Stimulated activated CD8-positive, alpha-beta memory T cell treated with anti-CD3 and anti-CD28 coated beads, Interleukin-4, amount 100 ng/mL, for 1 hour (primary cell): ENCODE measurements at places on chromosomes 7 and 10.

- DNase-seq: no peak
These were observed 37.8 kb downstream of the STEAP4 start for GRCh38 chr7:88268858-88269257.

GRCh38 chr7:152158801-152159587 lies 133.5 kb downstream of the GALNT11 start:
- no peak for DNase-seq

DNA sequence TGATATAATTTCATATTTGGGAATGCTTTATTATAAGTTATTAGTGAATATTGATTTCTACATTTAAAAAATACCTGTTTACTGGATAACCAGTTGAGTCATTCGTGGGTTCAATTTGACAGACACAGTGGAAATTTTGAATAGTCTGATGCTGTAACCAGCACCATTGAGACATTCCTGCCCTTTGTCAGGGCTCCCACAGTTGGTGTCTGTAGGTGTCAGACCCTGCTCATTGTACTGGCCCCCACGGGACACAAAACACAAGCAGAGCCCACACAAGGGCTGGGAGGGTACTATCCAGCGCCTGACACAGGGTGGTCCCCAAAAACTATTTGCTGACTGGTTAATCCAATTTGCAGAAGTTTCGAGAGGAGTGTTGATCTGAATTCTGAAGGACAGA lies 35.9 kb downstream of the EEPD1 start:
- DNase-seq: no peak

DNA sequence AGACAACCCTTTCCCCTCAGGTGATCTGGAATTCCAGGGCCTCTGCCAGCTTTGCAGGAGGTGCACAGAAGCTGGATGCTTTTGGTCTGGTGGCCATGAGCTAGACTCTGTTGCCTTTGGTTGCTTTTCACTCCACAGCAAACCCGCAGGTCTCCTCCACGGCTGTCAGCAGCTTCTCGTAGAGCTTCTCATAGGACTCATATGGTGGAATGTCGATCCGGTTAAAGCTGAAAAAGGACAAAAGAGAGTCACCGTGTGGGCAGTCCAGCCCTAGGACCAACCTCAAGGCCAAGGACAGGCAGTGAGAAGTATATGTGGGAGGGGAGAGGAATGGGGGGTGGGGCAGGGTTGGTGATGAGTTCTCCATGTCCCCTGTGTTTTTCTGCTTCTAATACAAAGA lies 113.5 kb downstream of the SMURF1 start:
- no peak for DNase-seq

DNA sequence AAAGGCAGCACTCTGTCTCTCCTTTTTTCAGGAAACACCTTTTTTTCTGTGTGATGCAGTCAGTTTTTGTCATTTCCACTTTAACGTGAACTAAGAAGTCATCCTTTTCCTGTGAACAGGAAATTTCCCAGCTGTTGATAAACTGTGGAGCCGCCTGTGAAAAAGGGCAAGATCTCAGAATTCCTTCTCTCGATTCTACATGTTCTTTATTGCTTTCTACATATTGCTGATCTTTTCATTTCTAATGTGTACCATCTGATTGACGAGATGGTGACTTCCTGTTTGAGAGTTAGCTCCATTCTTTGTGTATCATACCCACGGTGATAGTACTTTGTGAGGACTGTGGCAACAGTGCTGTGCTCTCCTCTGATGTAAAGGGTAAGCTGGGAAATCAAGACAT lies 50.4 kb downstream of the ADD3 start:
- DNase-seq: no peak

- DNase-seq: no peak
These were observed 70.1 kb downstream of the IMMP2L start for GRCh38 chr7:111492234-111492633.

GRCh38 chr10:119608316-119609155 lies 11.8 kb upstream of the TIAL1 start:
- DNase-seq: no peak

DNA sequence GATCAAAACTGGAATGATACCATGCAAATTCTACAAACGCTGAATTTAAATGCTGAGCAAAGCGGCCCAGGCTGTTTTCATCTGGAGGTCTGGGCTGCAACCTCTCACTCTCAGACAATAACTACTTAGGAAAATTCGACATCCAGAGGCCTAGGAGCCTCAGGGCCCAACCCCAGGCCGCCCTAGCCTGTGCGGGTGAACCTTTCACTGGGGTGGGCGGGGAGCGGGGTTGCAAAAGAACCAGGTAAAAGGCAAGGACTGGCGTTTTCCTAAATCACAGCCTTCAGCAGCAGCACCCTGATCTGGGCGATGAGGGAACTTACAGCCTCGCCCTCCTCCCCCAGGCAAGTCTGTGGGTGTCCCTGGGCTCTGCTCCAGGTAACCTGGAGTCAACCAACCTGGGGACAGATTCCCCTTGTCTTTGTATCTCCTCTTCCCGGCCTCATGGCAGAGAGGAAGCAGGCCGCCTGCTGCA lies 33.4 kb downstream of the CALML5 start:
- no peak for DNase-seq

DNA sequence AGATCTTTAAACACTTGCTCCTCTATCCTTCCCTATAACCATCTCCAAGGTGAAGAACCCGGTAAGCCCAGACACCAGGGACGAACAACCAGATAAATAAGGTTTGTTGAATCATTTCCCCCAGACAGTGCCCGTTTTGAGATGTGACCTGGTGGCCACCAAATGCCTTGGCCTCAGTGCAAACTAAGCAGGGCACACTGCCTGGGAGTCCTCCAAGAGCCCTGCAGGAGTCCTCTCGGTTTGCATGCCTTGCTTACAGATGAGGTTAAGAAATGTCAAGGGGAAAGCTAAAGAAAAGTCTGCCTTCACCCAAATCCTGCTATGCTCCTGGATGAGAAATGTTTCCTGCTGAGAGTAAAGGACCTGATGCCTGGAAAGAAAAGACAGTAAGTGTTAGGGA lies 31.6 kb downstream of the SLIT1 start:
- no peak for DNase-seq

- no peak for DNase-seq
These were observed 24.5 kb downstream of the AVL9 start for GRCh38 chr7:32519763-32520162.

DNA sequence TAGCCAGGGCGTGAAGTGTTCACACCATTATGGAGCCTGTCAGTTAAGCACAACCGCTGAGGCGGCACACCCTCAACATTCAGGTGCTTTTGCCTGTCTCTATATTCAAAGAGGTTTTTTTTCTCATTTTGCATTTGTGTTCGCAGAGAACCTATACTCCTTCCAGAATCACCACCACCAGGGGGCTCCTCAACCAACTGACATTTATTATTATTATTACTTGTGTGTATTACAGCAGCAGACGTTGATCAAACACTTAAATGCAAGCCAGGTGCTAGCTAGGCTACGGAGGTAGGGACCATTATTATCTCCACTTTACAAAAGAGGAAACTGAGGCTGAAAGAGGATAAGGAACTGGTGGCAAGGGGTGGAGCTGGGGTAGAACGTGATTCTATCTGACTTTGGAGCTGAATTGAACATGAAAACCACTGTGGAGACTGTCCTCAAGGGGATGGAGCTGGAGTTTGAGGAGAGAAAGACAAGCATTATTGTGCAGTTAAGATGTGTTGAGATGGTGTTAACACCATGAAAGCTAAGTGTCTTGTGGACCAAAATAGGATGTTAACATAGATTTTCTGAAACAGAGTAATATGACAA lies 133.8 kb upstream of the PLXNA4 start:
- no peak for DNase-seq

DNA sequence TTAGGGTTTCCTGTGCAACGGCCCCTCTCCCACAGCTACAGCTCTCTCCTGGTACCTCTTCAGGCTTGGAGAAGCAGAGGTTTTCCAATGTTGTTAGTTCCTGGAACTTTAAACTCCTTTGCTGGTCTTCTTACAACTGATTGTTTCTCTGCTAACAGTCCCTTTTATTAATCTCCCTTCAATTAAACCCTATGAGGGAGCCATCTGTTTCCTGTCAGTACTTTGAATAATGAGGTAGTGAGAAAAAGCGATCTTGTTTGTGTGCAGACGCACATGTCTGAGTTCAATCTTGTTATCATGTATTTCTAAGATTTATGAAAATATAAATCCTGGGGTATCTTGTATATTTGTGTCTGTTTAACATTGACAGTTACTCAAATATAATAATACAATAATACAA lies 102.4 kb downstream of the MDFIC start:
- DNase-seq: no peak

GRCh38 chr7:90383422-90383821 lies 19.8 kb upstream of the CLDN12 start:
- DNase-seq: no peak

- no peak for DNase-seq
These were observed 664.0 kb downstream of the XPNPEP1 start for GRCh38 chr10:109259293-109259692.

DNA sequence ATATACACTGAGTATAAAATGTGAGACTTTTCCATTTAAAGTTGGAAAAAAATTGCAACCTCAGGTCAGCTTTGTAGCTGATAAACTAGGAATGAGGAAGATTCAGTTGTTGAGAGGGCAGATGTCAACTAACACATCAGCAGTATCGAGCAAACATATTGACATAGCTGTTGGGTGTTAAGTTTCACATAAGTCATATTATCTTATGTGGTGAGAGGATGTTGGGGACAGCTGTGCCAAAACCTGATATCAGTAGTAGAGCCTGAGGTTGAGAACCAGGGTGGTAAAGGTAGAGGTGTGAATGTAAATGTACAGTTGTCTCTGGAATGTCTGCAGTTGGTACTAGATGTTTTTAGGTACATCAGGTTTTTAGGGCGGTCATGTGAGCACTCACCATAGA lies 5.0 kb downstream of the ZRANB1 start:
- no peak for DNase-seq

- DNase-seq: no peak
These were observed 21.9 kb downstream of the SFRP4 start for GRCh38 chr7:37894671-37895070.

GRCh38 chr10:71694567-71694968 lies 25.0 kb downstream of the C10orf105 start:
- DNase-seq: no peak

- no peak for DNase-seq
These were observed 6.0 kb downstream of the LEP start for GRCh38 chr7:128247108-128247507.

DNA sequence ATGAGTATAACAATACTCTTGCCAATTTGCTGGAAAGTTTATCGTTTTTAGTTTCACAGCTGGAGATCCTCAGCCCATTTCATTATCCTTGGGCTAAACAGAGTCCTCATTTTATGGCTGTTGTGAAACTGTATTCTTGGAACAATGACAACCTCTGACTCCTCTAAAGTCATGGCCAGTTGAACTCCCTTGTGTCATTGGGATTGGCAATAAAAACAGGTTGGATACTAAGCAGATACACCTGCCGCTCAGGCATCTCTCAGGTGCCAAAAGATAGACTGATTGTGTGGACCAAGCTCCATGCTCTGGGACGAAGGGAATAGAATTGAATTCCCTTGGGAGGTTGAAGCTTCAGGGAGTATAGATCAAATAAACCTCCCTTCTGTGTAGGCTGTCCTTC lies 182.2 kb downstream of the WDR11 start:
- no peak for DNase-seq

- DNase-seq: no peak
These were observed 134.7 kb downstream of the MGMT start for GRCh38 chr10:129601737-129602136.

GRCh38 chr10:30210296-30210695 lies 138.8 kb downstream of the MTPAP start:
- DNase-seq: no peak

GRCh38 chr10:77926566-77927401 lies at the start of gene DLG5:
Gene DLG5 (minus strand): TSS chr10:77926755. CDS start chr10:77926520, 235 bp downstream.
- DNase-seq: no peak

- DNase-seq: no peak
These were observed 4.2 kb downstream of the CYP26A1 start for GRCh38 chr10:93077860-93078337.

DNA sequence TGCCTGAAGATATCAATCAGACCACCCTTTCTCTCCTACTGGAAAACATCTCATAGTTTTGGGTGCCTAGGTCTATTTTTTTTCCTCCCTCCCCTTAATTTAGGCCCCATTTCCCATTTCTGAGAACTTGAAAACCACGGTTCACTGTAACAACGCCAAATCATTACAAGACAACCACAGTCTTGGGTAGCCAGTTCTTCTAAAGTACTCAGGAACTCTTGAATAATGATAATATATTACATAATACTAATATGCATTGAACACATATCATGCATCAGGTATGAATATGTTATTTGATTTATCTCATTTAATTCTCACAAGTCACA lies 185.1 kb upstream of the ADO start:
- DNase-seq: no peak

- no peak for DNase-seq
These were observed 36.7 kb downstream of the ARHGAP22 start for GRCh38 chr10:48568131-48568530.

DNA sequence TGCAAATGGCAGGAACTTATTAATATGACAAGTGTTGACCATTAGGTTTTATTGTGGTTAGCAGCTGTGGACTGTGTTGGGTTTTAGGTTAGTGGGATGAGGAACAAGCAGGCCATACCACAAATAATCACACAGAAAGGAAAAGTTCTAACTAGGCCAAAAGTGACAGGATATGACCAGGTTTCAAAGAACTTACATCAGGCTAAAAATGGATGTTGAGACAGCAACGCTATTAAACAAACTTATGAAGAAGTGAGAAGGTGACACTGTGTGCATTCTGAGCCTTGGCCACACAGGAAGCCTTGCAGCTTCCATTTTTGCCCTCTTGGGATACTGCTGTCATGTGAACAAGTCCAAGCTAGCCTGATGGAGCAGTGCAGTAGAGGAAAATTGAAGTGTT lies 568.8 kb downstream of the HTR7 start:
- DNase-seq: no peak

DNA sequence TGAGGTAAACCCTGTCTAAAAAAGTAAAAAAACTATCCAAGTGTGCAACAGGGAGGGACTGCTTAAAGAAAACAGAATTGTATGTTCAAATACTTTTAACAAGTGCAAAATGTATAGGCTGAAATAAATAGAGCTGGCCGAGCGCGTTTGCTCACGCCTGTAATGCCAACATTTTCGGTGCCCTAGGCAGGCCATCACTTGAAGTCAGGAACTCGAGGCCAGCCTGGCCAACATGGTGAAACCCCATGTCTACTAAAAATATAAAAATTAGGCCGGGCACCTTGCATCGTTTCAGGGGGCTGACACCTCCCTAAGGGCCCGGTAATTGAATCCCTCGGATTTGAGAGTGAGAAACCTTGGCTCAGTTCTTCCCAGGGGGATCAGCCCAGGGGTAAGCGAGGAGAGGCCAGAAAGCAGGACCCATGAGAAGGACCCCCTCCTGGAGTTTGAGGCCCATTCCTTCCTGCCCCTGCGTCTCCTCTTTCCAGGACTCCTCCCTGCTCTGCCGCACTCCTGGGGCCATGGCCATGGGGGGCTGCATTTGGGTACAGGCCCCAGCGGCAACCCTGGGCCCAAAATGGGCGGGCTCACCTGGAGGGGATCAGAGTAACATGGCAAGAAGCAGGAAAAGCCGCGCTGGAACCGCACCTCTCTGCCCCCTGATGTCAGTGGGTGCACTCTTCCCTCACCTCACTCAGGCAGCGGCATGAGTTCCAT lies 75.5 kb upstream of the TMEM248 start:
- no peak for DNase-seq
